ENCODE measurements at places on chromosomes 16 and 17.

DNA sequence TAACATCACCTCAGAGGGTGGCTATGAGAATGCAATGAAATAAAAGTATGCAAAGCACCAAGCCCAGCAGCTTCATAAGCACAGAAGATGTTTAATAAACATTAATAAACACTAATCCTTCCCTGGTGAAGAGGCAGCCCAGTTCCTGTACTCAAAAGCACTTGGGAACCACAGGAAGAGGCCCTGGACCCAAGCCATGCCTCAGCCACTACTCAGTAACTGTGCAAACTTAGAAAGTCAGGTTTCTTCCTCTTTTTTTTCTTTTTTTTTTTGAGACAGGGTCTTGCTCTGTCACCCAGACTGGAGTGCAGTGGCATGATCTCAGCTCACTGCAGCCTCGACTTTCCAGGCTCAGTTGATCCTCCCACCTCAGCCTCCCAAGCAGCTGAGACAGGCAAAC is 5.3 kb downstream of the ARHGAP17 start:
- H3K4me1 ChIP-seq = peaks cover 49% of the 10 kb centered on the region
- no peak overlapping the region for H3K4me3 ChIP-seq
- no peak for DNase-seq
- H3K36me3 ChIP-seq = no peaks in the 10 kb centered on the region
- H3K27me3 ChIP-seq = no peaks in the 10 kb centered on the region

DNA sequence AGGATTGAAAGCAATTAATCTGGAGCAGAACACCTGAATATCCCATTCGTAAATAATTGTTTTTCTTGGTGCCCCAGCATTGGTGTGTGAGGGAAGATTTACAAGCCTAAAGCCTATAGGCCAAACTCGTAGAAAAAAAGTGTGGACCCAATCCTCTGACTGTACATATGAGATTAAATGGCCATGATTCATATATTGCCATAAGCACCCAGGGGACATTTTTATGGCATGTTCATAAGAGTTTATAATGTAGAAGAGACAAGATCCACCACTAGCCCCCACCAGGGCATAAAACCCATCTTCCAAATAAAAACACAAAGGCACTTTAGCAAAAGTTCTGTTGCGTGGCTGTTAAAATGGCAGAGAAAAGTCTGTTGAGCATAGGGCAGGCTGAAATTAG is 15.5 kb upstream of the SALL1 start:
- no peak for DNase-seq
- peaks cover 5% of the 10 kb centered on the region for H3K4me1 ChIP-seq
- no peaks in the 10 kb centered on the region for H3K27me3 ChIP-seq
- no peak overlapping the region for H3K4me3 ChIP-seq
- H3K27ac ChIP-seq = no peak overlapping the region

DNA sequence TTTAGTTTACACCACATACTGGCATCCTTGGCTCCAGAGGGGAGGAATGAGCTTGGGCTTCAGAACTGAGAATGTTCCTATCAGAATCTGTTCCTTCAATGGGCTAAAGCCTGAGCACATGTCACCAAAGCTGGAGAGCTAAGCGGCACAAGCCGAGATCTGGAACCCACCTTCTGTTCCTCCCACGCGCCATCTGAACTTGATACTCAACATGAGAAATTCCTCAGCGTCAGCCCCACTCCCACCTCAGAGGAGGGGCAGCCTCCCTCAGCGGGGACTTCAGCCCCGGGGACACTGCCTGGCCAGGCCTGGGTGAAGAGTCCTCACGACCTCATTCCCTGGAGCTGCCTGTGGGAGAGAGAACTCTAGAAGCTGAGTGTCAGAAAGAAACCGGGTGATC is 22.8 kb upstream of the SLC47A1 start:
- H3K36me3 ChIP-seq = no peaks in the 10 kb centered on the region
- H3K4me3 ChIP-seq = no peak overlapping the region
- H3K27me3 ChIP-seq = no peaks in the 10 kb centered on the region
- H3K27ac ChIP-seq = no peak overlapping the region
- no peaks in the 10 kb centered on the region for H3K4me1 ChIP-seq
- no peak for DNase-seq

DNA sequence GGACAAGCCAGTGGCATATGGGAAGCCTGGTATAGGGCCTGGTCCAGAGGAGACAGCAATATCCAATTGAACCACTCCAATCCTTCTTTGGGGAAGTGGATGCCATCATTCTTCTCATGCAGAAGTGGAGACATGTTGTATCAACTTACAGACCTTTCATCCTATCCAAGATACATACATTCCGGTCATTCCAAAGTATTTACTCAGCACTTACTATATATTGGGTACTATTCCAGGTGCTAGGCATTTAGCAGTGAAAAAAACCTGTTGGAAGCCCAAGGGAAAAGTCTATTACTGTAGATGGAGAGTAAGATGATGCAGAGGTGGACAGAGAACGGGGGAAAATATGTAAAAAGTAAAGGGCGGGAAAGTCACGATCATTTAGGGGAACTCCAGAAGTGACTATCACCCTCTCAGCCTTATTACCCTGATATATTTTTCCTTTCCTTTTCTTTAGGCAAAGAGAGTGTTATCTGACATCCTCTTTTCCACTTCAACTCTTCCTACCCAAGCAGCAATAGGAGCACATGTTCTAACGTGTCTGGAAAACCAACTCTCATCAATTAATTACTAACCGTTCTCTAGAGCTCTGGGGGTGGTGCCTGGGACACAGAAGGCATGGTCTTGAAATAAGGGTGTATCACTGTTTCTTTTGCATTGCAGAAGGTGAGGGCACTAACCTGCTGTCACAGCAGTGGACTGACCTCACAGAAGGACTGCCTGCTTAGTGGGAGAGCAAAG is 210.1 kb upstream of the MAF start:
- no peaks in the 10 kb centered on the region for H3K27me3 ChIP-seq
- no peak overlapping the region for H3K4me3 ChIP-seq
- H3K36me3 ChIP-seq = no peaks in the 10 kb centered on the region
- peaks cover 9% of the 10 kb centered on the region for H3K4me1 ChIP-seq
- no peak for DNase-seq
- H3K27ac ChIP-seq = peak overlapping the region; percentile 7

- no peaks in the 10 kb centered on the region for H3K4me1 ChIP-seq
- DNase-seq = no peak
- no peak overlapping the region for H3K4me3 ChIP-seq
- H3K27me3 ChIP-seq = no peaks in the 10 kb centered on the region
- no peaks in the 10 kb centered on the region for H3K36me3 ChIP-seq
- H3K27ac ChIP-seq = no peak overlapping the region
Measured at GRCh38 chr16:22267764-22268163, 29.4 kb upstream of the POLR3E start.

- no peak for DNase-seq
- no peak overlapping the region for H3K4me3 ChIP-seq
Measured at GRCh38 chr16:53504665-53505064, 1.7 kb upstream of the AKTIP start.

DNA sequence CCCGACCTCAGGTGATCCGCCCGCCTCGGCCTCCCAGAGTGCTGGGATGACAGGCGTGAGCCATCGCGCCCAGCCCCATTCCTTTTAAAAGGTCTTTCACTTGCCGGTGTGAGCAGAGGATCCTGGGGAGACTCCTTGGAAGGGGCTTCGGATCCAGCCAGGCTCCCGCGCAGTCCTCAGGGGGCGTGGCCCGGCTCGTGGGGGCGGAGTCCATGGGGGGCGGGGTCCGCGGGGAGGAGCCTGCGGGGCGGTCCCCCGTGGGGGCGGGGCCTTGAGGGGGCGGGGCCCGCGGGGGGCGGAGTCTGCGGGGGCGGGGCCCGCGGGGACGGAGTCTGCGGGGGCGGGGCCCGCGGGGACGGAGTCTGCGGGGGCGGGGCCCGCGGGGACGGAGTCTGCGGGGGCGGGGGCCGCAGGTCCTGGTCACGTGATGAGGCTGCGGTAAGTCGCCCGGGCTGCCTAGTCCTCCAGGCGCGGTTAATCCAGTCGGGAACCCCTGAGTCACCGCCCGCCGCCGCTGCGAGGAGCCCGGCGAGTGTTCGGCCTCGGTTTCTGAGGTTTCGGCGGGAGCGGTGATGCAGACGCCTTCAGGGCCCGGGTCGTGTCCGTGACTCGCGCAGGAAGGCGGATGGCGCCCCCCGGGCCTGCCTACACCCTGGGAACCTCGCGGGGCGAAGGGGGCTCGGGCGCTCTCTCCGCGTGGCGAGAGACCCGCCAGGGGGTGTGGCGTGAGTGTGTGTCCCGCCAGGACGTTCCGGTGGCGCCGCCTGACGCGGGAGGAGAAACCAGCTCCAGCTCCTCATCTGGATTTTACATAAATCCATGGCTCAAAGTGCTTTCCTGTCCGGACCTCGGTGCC is 23.6 kb upstream of the ABR start:
- no peaks in the 10 kb centered on the region for H3K36me3 ChIP-seq
- no peaks in the 10 kb centered on the region for H3K27me3 ChIP-seq
- no peak overlapping the region for H3K4me3 ChIP-seq
- DNase-seq = no peak
- peaks cover 16% of the 10 kb centered on the region for H3K4me1 ChIP-seq

DNA sequence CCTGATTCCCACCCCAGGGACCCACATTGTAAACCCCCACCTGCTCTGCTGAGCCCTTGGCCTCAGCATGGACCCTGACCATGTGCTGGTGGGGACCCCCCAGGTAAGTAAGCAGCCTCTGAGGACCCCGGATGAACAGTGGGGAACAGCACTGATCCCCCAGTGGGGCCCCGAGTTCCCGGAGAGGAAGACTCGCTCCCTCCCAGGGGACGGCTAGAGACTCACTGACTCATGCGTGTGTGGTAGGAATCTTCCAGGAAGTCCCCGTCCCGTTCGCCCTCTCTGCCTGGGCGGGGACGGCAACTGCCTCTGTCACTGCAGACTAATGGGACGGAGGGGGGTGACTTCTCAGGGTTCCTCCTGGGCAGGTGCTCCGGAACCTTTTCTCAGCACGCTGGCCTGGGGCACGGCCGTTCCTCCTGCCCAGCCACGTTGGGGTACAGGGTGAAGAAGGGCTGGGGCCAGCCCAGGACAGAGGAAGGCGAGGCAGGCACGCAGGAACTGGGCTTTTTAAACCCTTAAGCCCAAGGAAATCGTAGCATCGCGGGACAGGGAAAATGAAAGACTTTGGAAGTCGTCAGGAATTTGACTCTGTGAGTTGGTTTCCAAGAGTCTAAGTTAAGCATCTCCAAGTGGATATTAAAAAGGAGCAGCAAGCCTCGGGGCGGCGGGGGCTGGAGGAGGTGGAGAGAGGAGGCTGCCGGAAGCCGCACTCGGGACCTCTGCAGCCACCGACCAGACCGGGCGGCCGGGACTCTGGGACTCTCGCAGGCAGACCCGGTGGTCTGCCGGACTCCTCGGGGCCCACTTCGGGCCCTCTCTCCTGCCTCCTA is 178.7 kb downstream of the SEC14L1 start:
- peak; percentile 58 for DNase-seq
- peaks cover 1% of the 10 kb centered on the region for H3K36me3 ChIP-seq
- H3K27ac ChIP-seq = peak overlapping the region; percentile 85

- no peaks in the 10 kb centered on the region for H3K36me3 ChIP-seq
- peak within 1 kb of the TSS; percentile 79 for H3K27ac ChIP-seq
- no peaks in the 10 kb centered on the region for H3K27me3 ChIP-seq
- DNase-seq = peak; percentile 75
Measured at GRCh38 chr17:9644910-9645751, at the start of gene USP43. USP43 (plus strand) TSS chr17:9645517; CDS start chr17:9645633, 116 bp downstream.

DNA sequence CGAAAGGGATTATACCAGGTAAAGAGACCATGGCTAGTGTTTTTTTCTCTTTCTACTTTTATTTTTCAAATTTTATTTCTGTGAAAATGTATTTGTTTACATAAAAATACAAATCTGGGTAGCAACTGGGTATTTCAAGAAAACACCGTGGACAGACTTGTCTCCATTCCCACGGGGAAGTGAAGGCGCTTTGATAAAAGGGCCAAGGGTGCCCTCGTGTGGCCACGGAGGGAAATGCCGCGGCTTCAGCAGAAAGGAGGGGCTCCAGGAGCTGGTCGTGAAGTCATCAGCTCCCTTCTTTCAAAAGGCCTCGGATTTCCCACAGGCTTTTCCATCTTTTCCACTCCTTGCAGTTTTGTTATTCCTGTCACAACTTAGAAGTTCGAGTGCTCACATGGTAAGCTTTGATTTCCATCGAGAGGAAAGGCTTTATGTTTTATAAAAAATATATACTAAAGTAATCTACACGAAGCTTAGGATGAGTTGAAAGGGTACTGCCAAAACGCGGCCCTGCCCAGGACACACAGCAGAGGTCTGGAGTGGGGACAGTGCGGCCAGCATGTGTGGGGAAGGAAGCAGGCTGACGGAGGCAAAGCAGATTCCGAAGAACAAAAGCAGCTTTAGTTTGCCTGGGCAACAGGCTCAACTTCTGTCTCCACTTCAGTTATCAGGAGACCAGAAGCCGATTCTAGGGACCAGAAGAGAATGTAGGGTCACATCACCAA is 15.3 kb upstream of the MNT start:
- H3K4me1 ChIP-seq = no peaks in the 10 kb centered on the region
- H3K4me3 ChIP-seq = no peak overlapping the region
- H3K27ac ChIP-seq = no peak overlapping the region
- peaks cover 4% of the 10 kb centered on the region for H3K36me3 ChIP-seq
- H3K27me3 ChIP-seq = no peaks in the 10 kb centered on the region

DNA sequence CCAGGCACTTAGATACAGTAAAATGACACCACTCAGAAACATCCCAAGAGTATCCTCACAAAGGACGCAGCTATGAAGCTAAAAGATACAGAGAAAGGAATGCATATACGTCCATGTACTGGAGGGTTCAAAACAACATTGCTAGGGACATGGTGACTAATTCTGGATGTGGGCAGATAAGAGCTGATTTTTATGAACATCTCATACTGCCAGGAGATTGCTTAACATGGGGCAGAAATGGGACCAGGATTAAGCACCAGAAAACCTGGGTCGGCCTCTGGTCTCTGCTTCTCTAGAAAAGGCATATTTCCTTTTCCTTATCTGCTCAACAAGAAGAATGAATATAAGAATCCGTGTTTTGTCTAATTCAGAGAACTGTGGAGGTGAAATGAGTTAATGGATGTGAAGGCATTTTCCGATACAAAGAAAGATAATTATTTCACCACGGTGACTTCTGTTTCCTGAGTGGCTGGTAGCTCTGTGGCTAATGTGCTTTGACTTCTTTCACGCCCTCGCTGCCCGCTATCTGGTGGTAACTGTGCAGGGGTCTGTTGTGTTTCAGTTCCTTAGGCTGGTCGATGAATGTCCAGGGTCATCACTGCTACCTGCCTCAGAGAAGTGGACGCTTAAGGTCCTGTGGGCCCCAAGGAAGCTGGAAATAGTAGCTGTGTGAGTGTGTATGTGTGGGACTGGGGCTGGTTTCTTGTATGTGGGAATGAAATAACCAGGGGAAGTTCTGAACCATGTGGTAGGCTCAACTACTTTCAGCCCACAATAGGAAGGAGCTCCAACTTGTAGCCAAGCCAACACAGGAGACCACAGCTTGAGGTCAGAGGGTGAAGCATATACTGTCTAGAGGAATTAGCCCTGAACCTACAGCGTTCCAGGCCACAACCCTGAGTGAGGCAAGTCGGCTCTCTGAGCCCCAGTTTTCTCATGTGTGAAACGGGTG is 15.8 kb upstream of the CCL5 start:
- no peak for DNase-seq
- no peaks in the 10 kb centered on the region for H3K27me3 ChIP-seq
- no peak overlapping the region for H3K27ac ChIP-seq
- peaks cover 7% of the 10 kb centered on the region for H3K4me1 ChIP-seq

GRCh38 chr17:11954936-11955335 is 42.3 kb downstream of the ZNF18 start:
- no peaks in the 10 kb centered on the region for H3K4me1 ChIP-seq
- no peaks in the 10 kb centered on the region for H3K27me3 ChIP-seq
- H3K4me3 ChIP-seq = no peak overlapping the region
- H3K27ac ChIP-seq = no peak overlapping the region
- no peaks in the 10 kb centered on the region for H3K36me3 ChIP-seq
- no peak for DNase-seq

- H3K4me3 ChIP-seq = peak overlapping the region; percentile 51
- no peaks in the 10 kb centered on the region for H3K27me3 ChIP-seq
- no peaks in the 10 kb centered on the region for H3K36me3 ChIP-seq
- peaks cover 14% of the 10 kb centered on the region for H3K4me1 ChIP-seq
- no peak for DNase-seq
Measured at GRCh38 chr16:693766-694165, 3.6 kb upstream of the WDR24 start.

All from Caco-2 (cell line).